Stimulated activated CD8-positive, alpha-beta memory T cell treated with anti-CD3 and anti-CD28 coated beads, Interleukin-4, amount 100 ng/mL, for 1 hour (primary cell): ENCODE measurements at places on chromosomes 12 and 14.

DNA sequence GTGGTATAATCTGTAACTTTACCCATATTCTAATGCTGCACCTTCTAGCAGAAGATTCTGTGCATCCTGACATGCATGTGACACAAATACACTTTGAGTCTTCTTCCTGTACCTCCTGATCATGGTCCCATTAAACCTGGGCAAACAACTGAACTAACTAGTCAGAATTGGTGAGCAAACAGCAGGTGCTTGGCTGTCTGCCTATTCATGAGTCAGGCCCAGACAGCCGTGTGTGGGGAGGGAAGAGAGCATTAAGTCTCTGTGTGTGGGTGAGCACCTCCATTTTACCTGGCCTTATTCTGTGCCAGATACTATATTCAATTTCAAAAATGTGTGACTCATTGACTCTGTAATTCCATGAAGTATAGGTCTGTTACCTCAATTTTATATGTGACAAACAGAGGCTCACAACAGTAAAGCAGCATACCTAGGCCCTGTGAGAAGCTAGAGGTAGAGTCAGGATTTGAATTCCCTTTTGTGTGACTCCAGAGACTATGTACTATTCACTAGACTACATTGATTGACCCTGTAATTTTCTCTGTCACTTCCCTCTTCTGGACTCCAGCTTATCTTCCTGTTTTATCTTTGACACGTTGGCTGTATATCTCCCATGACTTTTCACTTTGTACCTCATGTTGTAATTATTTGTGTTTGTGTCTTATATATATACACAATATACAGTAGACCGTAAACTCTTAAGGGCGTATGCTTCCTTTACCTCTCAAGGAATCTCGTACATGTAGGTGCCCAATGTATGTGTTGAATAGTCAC is 32.2 kb downstream of the SUSD6 start:
- no peak for DNase-seq

DNA sequence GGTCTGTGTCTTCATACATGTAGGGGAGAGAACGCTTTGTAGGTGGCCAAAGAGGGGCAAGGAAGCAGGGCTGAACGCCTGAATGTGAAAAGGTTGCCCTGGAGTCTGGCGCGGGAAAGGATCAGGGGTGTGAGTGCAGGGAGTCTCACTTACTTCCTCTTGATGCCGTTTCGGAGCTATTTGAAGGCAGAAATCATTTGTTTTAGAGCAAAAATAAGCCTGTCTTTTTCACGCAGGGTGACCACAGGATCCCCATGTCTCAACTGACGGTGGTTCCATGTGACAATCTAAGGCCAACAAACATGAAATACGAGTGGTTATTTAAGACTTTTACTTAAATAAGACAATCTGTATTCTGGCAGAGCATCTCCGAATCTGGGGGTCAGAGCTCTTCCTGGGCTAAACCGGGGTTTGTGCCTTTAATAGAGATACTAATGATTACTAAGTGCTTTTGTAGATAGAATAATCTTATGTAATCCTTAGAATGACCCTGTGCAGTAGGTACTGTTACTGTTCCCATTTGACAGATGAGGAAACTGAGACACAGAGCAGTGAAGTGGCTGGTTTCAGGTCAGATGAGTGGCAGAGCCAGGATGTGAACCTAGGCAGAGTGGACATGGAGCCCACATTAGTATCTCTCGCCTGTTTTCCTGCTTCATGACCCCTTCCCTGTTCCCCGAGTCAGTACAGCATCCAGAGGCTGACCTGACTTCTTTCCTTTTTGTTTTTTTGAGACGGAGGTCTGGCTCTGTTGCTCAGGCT is 1.9 kb downstream of the BRI3BP start:
- no peak for DNase-seq

DNA sequence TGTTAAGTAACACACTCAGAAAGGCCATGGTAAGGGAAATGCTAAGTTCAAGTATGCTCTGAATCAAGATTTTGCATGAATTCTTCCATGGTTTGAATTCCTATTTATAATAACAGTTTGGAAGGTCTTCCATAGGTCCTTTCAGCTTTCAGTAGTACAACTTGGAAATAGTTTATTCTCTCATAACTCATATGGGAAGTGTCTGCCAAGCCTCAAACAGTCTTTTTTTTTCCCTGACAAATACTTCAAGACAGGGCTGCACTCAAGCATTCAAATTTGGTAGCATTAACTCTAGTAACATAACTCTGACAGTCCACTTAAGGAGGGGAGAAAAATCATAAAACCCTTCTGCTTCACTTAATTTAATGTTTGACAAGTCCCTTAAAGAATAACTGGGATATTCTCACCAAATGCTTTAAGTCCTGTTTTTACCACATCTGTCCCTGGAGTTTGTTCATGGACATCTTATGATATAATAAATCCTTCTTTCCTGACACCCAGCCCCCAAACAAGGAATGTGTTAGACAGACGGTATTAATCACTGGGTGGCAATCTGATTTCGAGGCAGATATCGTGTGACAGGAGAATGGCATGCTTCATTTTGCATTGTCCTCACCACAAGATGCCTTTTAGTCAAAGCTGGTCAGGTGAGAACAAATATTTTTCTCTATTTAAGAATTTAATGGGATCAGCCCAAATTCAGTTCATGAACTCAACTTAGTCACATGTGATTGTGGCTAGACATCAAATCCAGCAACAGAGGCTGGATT is 165.7 kb downstream of the BMP4 start:
- no peak for DNase-seq

DNA sequence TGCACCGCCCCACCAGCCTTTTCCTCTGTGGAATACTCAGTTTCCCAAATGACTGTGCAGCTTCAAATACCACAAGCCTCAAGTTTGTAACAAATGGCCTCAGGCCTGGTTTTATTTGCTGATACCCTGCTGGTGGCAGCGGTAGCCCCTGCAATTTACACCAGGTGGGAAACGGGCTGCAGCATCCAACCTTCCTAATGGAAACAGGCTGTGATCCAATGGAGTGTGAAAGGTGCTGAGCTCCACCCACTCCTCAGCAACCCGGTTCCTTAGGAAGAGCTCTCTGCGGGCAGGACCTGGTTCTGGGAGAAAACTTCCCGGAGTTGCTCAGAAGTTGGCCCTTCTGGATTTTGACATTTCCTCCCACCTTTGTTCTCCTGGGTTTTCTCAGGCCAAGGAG is 41.7 kb upstream of the LTA4H start:
- no peak for DNase-seq

GRCh38 chr14:90675399-90675798 is 140.8 kb downstream of the TTC7B start:
- DNase-seq, result no peak

GRCh38 chr12:116880213-116880816 is 926 bp downstream of the HRK start:
- no peak for DNase-seq

DNA sequence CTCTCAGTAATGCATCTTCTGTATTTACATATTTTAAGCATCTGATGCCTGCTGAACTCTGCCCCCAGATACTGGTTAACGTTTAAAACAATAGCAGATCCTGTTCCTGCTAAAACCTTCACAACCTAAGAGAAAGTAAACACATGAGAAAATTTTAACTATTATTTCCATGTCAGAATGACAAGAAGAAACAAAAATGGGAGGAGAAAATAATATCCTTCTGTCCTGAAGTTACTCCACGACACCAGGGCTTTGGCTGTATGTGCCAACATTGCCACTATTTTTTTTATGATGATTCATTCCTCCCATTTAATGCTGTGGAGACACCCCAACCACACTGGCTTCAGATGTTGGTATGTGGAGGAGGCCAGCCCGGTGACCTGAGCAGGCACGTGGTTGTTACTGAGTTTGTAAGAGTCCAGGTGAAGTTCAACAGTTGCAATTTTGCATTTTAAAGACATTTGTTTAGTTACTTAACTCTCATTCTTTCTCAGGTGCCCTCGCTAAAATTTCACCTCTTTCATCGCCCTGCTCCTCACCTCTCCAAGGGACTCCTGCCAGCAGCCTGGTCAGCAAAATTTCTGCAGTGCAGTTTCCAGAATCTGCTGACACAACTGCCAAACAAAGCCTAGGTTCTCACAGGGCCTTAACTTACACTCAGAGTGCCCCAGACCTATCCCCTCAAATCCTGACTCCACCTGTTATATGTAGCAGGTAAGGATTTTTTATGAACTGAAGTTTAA is 65.5 kb upstream of the SLCO1C1 start:
- DNase-seq, result no peak

- DNase-seq, result no peak
Measured at GRCh38 chr12:71763677-71764379, 9.2 kb downstream of the RAB21 start.

DNA sequence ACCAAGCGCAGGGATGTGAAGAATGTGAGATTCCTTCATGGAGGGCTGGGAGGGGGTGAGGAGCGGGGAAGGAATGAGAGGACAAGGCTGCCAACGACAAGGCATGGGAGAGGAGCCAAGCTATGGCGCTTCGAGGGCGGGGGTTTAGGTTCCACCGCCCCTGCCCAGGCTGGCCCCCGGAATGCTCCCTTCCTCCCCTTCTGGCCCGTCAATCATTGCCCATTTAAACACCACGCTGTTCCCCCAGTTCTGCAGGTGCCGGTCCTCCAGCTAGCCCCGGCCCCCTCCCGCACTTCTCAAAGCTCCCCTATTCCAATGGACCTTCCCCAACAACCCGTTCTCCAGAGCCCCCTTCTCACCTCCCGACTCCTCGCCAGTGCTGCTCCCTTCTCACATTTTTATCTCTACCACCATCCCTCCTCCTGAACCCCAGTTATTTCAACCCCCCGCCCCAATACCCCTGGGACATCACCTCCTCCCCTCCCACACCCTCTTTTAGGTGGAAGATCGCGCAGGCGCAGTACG is 428 bp downstream of the RNF41 start:
- no peak for DNase-seq

DNA sequence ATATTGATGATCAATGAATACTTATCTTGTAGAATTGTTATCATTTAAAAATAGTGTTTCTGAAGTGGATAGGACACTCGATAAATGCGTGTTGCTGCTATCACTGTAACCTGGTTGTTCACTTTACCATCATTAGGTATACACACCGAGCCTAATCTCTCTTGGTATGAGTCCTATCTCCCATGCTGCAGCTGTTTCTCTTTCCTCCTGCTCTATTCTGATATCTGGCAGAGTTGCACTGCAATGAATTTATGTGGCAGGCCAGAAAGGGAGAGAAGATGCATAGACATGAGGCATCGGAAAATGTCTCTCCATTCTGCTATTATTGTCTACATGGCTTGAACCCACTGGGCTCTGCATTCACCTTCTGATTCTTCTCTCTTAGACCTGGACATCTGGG is 26.7 kb downstream of the KCNK10 start:
- DNase-seq, result no peak

DNA sequence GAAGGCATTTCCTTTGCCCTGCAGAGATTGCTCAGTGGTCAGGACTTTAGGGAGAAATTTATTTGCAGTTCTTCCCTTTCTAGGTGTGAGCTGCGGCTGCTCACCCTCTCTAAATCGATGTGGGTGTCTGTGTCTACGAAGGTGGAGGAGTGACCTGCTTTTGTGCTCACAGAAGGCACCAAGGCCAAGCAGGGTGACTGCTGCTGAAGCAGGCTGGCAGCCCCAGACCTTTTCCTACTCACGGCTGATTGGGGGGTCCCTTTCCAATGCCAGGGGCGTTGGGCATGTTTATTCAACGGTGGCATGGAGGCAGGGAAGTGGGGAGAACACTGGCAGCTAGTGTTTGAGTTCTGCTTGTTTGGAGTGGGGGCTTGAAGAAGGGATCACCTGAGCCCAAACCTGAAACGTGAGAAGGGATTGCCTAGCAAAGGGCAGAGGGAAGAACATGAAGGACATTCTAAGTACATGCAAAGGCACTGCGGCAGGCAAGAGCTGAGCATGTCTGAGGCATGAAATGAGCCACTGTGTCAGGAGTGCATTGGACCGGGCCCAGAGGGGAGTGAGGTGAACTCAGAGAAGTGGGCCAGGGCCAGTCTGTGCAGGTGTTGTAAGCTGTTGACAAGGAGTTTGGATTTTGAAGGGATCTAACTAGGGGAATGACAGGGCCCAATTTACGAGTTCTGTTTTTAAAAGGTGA is 56.3 kb downstream of the CACNA1C start:
- DNase-seq, result no peak

GRCh38 chr14:68229423-68230100 is 410.0 kb downstream of the RAD51B start:
- DNase-seq, result no peak

DNA sequence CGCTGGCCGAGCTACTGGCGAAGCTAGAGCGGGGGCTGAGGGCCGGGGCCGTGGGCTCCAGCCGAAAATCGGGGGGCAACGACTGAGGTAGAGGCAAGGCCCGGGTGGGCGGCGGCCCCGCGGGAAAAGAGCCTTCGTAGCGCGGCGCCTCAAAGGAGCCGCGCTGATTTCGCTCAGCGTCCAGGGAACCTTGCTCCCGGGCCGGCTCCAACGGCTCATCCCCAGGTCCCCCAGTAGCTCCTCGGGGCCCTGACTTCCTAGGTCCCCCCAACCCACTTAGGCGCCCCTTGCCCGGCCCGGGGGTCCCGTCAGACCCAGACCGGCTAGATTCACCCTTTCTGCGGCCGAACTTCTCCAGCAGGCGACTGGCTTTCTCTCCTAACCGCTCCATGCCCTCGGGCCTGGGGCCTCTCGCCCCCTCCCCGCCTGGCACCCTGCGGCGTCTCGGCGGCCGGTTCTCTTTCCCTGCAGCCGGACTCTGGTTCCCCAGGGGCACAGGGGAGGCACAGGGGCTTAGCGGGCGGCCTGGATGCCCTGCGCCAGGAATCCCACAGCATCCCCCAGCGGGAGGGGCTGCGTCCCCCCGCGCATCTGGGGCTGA is 375 bp downstream of the AJUBA start:
- DNase-seq, result no peak

DNA sequence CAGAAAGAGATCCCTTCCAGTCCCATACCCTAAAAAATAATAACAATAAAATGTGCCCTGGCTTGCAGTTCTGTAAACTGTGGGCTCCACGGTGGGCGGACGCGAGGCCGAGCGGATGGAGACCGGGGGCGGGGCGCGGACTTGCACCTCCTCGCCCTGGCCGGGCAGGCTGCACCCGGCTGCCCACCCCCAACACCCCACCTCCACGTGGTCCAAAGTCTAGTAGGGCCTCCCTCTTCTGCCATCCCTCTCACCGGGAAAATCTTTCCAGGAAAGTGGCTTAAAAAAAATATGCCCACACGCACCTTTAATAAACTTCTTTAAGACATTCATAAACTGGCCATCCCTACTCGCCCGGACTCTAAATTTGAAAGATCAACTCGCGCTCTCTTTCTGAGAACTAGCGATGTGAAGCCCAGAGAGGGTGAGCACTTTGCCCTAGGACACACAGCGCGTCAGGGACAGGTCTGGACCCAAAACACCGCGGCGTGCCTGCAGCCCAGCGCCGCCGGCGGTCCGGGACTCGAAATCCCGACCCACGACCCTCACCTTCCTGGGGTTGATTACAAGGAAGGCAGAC is 1.9 kb upstream of the BCL11B start:
- no peak for DNase-seq

DNA sequence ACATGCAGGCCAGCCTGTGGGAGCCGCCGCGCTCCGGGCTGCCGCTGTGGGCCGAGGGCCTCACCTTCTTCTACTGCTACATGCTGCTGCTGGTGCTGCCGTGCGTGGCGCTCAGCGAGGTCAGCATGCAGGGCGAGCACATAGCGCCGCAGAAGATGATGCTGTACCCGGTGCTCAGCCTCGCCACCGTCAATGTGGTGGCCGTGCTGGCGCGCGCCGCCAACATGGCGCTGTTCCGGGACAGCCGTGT is 2.9 kb downstream of the TMEM121 start:
- DNase-seq, result no peak
